ENCODE measurements at places on chromosomes 7 and 10.

DNA sequence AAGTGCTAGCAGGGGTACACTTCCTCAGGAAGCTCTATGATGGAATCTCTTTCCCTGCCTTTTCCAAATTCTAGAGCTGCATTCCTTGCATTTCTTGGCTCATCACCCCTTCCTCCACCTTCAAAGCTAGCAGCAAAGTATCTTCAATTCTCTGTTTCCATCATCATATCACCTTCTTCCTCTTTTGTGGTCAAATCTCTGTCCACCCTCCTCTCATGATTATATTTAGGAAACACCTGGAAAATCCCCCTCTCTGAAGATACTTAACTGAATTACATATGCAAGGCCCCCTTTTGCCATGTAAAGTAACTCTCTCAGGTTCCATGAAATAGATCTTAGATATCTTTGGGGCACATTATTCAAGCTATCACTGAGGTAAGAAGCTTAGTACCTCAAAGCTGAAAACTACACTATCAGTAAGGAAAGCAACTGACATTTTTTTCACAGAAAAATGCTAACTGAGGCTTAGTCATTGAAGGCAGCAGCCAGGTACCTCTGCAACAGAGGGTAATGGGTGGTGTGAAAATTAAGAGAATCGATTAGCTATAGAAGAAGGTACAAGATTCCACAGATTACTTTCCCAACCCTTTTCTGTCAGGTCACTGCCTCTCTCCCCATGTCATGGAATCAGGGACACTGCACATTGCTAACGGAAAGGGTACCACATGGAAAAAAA is 197.3 kb downstream of the MACC1 start:
- DNase-seq = no peak

DNA sequence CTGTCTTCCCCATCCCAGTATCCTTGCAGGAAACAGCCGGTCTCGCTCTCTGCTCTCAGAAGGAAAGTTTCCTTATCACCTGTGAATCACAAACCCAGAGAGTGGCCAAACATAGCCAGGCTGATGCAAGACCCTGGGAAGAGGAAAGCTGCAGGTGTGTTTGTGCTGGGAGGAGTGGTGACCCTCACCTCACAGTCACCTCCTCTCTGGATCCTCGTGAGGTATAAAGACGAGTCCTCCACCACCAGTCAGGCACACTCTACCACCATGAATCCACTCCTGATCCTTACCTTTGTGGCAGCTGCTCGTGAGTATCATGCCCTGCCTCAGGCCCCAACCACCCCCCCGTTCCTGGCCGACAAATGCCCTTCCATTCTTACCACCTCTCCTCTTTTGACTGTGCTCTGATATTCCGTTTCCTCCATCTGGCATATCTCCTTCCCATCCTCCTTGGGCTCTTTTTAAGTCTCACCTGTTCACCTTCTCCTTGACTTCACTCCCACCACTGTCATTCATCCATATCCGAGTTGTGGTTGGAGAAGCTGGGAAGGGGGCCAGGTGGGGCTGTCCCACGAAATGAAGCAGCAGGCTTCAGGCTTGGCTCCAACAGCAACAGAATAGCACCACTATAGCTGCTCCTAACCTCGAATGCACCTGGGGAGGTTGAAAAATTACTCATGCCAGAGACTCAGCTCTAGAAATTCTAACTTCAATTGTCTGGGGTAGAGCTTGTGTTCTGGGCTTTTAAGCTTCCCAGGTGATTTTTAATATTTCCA is at the start of gene PRSS1:
Gene PRSS1 (plus strand): TSS at position 255 of the 776 bp plus-strand sequence. CDS start 13 bp downstream, at position 268.
- no peak for DNase-seq

DNA sequence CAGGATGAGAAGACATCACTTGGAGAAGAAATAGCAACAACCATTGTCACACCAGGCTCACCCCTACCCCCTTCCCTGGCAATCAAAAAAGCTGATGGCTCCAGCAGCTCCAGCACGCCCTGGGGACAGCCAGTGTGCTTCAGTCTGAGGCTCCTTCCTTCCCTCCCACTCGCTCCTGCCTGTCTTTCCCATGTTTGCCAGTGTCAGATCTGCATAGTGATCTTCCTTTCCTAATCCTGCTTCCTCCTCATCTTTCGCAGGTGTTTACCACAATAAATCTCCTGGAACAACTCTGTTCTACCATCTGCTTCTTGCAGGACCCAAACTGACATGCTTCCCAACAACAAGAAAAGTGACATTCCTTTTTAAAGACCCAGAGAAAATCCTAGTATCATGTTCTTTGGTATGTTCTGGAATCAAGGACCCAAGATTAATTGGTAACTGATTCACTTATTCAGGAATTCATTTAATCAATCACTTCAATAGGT is 57.1 kb downstream of the STEAP1B start:
- DNase-seq = no peak

DNA sequence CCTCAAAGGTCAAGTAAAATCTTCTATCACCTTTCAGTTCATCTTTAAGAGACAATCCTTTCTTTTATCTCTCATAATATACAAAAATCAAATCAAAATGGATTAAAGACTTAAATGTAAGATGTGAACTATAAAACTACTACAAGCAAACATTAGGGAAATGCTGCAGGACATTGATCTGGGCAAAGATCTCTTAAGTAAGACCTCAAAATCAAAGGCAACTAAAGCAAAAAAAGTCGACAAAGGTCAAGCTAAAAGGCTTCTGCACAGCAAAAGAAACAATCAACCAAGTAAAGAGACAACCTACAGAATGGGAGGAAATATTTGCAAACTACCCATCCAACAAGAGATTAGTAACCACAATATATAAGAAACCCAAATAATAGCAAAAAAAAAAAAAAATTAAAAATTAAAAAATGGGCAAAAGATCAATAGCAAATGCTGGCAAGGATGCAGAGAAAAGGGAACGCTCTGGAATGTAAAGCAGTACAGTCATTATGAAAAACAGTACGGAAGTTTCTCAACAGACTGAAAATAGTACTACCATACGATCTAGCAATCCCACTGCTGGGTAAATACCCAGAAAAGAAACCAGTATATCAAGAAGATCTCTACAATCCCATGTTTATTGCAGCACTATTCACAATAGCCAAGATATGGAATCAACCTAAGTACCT is 41.7 kb downstream of the TNPO3 start:
- DNase-seq = no peak

DNA sequence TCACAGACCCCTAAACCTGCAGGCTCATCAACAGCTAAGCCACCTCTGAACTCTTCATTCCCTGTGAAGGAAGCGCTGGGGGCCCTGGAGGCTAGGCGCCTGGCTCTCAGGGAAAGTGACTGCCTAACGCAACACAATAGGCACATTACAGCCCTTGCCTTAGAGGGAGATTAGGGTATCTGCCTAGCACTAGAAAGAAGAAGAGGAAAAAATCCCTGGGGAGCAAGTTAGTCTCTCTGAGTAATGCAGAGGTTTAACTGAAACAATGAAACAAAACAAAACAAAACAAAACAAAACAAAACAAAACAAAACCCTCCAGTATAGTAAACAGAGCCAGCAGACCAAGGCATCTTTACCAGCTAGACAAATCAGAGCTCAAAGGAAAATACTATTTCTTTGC is 2.6 kb downstream of the ZNF777 start:
- no peak for DNase-seq

DNA sequence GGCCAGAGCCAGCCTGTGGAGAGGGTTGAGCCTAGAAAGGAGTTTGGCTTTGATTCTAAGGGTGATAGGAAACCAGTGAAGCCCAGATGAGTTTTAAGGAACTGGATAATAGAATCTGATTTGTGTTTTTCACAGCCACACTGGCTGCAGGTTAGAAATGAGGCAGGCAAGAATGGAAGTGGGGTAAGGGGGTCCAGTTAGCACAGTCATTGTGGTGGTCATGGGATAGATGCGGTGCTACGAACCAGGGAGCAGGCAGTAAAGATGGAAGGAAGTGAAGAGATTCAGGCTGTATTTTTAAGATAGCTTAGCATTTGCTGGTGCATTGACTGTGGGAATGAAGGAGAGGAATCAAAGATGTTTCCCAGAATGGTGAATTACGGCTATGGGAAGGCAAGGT is 322.2 kb downstream of the LRMDA start:
- DNase-seq = no peak

DNA sequence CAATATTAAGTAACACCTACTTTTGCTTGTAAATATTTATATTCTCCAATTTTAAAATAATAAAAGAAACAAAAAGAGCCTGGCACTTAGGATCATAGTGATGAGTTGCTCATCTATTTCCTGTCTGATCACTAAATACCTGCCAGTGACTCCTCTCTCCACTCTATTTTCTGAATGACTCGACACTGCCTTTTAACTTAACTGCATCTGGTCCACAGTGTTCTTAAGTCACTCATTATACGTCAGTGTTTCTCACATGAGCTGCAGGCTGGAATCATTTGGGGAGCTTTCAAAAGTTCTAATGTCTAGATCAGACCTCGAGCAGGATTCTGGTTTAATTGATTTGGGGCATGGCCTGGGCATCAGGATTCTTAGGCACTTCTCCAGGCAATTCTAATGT is 78.0 kb upstream of the AGBL3 start:
- DNase-seq = no peak

GRCh38 chr7:46247664-46248063 is 326.6 kb upstream of the IGFBP3 start:
- no peak for DNase-seq

DNA sequence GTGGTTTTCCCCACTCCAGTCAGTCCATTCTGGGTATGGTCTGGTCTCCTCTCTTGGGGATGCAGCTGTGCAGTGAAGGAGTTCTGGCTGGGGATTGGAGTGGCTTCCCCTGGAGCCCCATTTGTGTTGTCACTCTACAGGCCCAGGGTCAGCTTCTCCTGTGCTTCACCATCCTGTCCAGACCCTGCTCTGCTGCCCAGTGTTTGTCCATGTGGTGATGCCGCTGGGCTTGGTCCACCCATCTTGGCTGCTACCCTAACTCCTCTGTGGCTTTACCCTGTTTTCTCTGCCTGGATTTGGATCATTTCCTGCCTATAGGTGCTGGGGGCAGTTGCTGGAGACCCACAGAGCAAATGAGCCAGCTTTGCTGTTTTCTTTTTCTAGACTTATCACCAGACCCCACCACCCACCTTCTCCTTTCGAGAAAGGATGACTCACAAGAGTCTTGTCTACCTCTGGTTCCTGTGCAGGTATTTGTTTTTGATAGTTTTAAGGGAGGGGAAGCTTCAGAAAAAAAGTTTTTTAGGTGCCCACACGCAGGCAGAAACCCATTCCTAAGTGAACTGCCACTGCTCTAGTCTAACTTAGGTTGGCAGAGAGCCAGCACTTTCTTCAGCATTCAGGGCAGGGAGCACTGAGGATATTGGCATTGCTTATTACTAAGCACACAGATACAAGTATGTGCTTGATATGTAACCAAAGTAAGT is 8.5 kb downstream of the ZDHHC16 start:
- DNase-seq = no peak

GRCh38 chr7:158474488-158474887 is 113.1 kb downstream of the PTPRN2 start:
- DNase-seq = no peak

- DNase-seq = no peak
Measured at GRCh38 chr7:42982604-42983115, 50.5 kb downstream of the MRPL32 start.

- DNase-seq = no peak
Measured at GRCh38 chr7:42029405-42029804, 207.6 kb downstream of the GLI3 start.

DNA sequence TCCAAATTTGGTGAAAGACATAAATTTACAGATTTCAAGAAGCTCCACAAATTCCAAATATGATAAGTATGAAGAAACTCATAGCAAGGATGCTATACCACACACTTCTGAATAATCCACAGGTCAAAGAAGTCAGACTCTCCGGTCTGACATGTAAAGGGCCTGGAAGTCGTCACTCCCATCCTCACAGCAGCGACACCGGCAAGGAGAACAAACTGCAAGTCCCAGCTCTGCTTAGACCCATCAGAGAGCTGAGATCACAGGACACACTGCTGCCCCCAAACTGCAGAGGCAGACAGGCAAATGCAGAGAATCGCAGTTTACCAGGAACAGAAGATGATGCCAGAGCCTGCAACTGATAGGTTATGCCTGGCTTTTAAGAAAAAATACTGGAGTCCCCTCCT is 62.0 kb downstream of the AMZ1 start:
- DNase-seq = no peak

GRCh38 chr10:132679640-132680039 is 106.3 kb downstream of the NKX6-2 start:
- no peak for DNase-seq

DNA sequence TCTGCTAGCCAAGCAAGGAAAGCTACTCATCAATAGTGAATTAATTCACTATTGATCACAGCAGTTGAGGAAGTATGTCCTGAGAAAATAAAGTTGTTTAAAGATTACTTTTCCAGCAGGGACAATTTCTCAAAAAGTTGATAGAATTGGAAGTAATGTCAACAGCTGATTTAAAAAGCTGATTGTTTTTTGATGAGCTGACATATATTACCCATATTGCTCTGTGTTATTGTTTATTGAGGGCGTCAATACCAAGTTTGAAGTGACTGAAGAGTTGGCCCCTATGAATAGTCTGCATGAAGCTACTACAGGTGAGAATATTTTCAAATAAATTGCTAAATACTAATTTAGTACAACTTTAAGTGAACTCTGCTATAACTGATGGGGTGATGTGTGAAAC is 28.0 kb downstream of the ZFAND4 start:
- DNase-seq = no peak

GRCh38 chr10:122954731-122955050 is 664 bp upstream of the C10orf88 start:
- DNase-seq = no peak

GRCh38 chr10:34966451-34966850 is 123.7 kb downstream of the CUL2 start:
- no peak for DNase-seq

GRCh38 chr7:50229964-50230363 is 74.6 kb upstream of the IKZF1 start:
- no peak for DNase-seq

- no peak for DNase-seq
Measured at GRCh38 chr10:35219292-35219691, 92.6 kb downstream of the CREM start.

GRCh38 chr10:16674147-16674703 is 143.0 kb downstream of the RSU1 start:
- no peak for DNase-seq

- DNase-seq = no peak
Measured at GRCh38 chr7:120110169-120110568, 162.8 kb upstream of the KCND2 start.

DNA sequence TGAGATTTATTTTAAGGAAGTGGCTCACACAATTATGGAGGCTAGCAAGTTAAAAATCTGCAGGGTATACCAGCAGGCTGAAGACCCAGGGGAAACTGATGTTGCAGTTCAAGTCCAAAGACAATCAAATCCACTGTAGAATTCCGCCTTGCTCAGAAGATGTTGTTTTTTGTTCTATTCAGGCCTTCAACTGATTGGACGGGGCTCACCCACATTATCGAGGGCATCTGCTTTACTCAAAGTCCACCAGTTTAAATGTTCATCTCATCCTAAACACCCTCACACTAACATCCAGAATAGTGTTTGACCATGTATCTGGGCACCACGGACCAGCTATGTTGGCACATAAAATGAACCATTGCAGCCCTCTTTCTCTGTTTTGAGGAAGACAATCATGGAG is 211.2 kb upstream of the GPR26 start:
- no peak for DNase-seq

Measured in glutamatergic neuron (in vitro differentiated cells).